Cardiac septum (tissue), 1 donor: ENCODE measurements at places on chromosomes 16 and 17. TPM values are rescaled to one million over a fixed set of nuclear protein-coding genes. Genes with fewer than 3 reads are reported as not detected.

Gene NRN1L
- 2.1 TPM for total RNA-seq

Gene CCL3
- total RNA-seq: 0.86 TPM

Gene HNF1B
- not detected for total RNA-seq

Gene USH1G
- not detected for total RNA-seq

Gene TBX4
- 0.05 TPM for total RNA-seq

Gene SEC14L5
- 0.70 TPM for total RNA-seq

Gene AIPL1
- total RNA-seq: not detected

Gene NPW
- not detected for total RNA-seq

Gene PMFBP1
- total RNA-seq: 0.08 TPM

Gene PGS1
- 22.1 TPM for total RNA-seq

DNA sequence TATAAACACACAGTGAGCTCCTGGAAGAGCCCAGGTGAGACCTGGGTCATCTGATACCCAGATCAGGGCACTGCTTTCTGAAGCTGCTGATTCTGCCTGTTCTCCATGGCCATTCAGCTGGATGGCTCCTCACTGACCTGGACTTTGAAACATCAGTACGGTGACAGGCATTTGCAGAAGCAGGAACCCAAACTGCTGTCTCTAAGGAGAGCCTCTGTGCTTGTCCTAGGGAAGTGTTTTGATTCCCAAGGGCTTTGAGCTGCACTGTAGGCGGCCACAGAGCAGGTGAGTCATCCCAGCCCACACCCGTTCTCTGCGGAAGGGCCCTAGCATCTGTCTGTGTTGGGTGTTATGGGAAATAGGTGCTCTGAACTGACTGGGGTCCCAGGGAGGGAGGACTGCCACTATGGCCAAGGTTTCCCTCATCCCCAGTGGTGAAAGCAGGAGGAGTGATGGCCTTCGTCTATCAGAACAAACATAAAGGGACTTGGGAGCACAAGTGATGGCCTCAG, 60.7 kb upstream of the ADCY9 start:
- no peak for DNase-seq

- no peak for DNase-seq
These were observed 18.4 kb downstream of the CYB5D2 start for GRCh38 chr17:4161192-4161966.

GRCh38 chr17:15406081-15406480, 61.3 kb downstream of the CDRT4 start:
- no peak for DNase-seq

DNA sequence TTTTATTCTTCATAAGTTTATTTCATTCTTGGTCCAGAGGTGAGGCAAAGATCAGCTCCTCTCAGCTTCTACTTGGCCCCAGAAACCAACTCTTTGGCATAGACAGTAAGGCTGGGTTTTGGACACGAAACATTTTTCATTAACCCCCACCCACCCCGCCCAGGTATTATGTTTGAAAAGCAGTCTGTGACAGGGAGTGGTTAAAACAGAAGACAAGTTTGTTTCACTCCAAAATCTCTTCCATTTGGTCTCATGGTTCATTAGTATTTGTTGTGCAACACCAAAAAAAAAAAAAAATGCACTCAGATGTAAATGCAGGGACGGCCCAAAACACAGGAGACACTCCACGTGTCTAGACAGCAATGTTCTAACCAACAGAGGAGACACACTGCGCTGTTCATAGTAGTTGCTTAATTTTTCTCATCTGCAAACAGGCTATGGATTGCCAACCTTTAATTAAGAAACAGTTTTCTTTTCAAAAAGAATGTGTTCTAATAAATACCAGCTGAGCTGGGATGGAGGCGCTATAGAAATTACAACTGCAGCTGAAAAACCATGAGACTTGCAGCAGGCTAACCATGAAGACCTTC, 39.8 kb upstream of the MMP2 start:
- DNase-seq: no peak

DNA sequence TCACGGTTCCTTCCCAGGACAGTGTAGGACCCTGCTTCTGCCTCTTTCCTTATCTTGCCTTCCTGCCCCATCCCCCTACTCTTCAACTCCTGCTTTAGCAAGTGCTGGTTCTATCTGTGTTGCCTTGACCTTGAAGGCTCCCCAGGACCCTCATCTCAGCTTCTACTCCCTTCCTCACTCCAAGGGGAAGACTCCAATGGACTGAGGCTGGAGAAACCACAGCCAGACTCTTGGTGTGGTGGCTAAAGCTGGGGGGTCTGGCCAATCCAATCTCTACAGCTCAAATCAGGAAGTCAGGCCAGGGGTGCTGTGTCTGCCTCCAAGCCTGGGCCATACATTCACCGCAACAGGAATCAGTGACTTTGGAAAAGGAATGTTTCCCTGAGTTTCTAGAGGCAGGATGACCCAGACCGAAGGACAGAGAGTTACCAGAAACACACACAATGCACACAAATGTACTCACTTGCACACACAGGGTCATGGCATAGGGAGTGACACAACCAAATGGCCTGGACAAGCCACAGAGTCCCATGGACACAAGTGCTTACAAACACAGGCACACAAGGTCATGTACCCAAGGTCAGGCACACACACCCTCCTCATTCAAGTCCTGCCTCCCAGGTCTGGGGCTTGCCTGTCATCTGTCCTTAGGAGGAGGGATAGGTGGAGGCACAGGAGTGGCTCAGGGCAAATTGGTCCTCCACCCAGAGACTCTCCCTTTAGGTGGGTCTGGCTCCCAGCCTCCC, 1.7 kb upstream of the HSD11B2 start:
- no peak for DNase-seq

GRCh38 chr16:68223072-68223471, 12.9 kb downstream of the ESRP2 start:
- no peak for DNase-seq

- DNase-seq: no peak
These were observed 96.6 kb downstream of the CACNG3 start for GRCh38 chr16:24352746-24353145.

DNA sequence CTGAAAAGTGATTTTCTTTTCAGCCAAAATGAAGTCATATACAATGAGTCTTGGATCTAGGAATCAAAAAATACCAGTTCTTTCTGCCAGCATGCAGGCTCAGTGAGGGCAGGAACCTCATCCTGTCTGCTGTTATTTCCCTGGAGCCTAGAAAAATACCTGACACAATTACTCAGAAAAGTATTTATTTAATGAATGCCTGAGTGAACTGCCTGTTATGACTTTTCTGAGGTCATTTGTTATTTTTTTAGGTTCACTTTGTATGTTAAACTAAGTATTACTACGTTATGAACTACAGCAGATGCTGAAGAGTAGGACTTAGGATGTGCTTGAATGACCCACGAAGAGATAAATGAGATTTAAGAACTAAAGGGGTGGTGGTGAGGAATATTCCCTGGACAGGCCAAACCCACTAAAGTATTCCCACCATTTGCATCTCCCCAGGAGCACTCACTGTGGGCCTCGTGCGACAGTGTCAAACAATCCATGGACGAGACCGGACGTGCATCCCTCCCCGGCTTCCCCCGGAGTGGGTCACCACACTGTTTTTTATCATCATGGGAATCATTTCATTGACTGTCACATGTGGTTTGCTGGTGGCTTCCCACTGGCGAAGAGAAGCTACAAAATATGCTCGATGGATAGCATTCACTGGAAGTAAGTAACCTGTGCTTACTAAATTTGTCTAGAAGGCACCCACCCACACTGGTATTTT, 17.1 kb upstream of the VWA3A start:
- DNase-seq: no peak

GRCh38 chr17:69870091-69870530, 204.9 kb upstream of the KCNJ16 start:
- no peak for DNase-seq

DNA sequence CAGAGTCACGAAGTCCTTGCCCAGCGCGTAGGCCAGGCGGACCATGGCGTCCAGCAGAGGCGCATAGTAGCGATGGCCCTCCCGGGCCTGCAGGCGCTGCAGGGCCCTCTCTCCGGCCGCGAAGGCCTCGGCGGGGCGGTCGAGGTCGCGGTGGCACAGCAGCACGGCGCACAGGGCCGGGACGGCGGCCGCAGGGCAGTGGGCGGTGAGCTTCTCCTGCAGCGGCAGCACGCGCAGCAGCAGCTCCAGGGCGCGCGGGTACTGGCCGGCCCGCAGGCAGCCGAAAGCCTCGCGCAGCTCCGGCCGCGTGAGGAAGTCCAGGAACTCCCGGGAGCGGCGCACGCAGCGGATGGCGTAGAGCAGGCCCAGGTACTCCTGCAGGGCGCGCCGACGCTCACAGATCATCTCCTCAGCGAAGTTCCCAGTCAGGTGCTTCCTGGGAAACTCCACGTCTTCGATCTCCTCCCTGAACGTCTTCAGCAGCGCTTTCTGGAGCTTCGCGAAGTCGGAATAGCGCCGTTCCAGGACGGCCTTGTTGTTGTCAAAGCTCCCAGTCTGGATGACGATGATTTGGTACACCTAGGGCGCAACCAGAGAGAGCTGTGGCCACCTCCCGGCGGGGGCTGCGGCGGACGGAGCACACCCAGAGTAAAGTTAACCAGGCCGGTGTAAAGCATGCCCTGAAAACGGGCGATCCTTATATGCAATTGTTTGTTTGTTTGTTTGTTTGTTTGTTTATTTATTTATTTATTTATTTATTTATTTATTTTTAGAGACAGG, 7.4 kb downstream of the SNX20 start:
- no peak for DNase-seq

GRCh38 chr17:27846042-27846655, 45.8 kb upstream of the NOS2 start:
- DNase-seq: no peak

- DNase-seq: peak; percentile 53
These were observed 59.6 kb downstream of the TNFRSF13B start for GRCh38 chr17:16912021-16912962.

- no peak for DNase-seq
These were observed 14.5 kb upstream of the PPM1E start for GRCh38 chr17:58741121-58741625.

- no peak for DNase-seq
These were observed 379.7 kb downstream of the CA10 start for GRCh38 chr17:51778842-51779241.

DNA sequence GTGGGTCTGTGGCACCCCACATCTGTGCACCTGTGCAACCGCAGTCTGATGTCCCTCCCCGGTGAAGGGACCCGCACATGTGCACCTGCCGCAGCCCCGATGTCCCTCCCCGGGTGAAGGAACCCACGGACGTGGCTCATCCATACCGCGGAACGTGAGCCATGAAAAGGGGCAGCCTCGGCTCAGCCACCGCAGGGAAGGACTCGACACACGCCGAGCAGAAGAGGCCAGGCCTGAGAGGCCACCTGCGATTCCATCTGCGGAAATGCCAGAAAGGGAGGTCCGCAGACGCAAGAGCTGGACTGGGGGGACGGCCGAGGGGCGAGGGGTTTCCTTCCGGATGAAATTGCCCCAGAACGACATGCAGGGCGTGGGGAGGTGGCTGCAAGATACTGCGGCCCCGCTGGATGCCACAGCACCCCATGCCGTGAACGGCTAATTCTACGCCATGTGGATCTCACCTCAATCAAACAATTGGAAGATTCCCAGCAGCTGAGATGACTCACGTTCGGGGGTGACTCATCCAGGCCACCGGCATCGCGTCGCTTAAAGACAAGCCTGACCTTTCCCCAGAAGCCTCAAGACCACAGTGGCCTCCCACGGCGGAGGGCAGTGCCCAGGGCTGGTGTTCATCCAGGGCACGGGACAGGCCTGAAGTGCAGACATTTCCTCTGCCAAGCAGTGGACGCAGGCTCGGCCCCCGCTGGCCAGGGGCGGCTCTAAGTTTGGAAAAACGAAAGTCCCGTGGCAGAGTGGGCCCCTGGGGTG, 21.0 kb downstream of the SOX8 start:
- no peak for DNase-seq

DNA sequence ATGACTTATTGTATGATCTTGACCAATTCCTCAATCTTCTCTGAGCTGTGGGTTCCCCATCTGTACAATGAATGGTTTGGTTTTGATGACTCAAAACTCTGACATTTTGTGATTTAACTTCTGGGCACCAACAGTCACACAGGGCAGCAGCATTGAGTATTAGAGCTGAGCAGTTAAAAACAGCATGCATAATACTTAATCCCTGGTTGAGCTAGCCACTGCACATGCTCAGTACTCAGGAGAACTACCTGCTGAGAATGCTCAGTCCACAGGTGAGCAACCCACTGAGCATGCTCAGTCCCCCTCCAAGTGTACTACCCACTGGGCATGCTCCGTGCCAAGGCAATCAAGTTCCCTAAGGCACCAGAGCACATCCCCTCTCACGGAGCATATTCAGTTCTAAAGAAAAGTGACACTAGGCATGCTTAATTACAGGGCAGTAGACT, 68.7 kb downstream of the AIPL1 start:
- DNase-seq: no peak
